NCI-H526 (cell line): ENCODE measurements at places on chromosomes 11 and 22.

GRCh38 chr11:66081505-66081904 lies 11.4 kb downstream of the PACS1 start:
- DNase-seq: peak; percentile 42

DNA sequence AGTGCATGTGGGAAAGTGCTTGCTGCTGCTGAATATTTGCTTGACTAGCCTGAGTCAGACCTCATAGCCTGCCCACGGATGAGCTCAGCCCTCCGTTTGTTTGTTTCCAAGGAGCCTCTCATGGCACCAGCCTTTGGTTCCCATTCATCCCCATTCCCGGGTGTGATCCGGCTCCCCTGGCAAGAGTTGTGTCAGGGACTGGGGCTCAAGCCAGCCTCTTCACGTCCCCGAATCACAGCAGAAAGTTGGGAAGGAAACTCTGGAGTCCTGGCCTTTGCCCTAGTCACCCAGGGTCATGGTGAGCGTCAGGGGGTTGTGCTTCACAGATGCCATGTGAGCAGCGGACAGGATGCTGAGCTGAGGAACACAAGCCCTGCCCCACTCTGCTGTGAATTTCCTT lies 13.8 kb downstream of the SEC14L3 start:
- DNase-seq: no peak

DNA sequence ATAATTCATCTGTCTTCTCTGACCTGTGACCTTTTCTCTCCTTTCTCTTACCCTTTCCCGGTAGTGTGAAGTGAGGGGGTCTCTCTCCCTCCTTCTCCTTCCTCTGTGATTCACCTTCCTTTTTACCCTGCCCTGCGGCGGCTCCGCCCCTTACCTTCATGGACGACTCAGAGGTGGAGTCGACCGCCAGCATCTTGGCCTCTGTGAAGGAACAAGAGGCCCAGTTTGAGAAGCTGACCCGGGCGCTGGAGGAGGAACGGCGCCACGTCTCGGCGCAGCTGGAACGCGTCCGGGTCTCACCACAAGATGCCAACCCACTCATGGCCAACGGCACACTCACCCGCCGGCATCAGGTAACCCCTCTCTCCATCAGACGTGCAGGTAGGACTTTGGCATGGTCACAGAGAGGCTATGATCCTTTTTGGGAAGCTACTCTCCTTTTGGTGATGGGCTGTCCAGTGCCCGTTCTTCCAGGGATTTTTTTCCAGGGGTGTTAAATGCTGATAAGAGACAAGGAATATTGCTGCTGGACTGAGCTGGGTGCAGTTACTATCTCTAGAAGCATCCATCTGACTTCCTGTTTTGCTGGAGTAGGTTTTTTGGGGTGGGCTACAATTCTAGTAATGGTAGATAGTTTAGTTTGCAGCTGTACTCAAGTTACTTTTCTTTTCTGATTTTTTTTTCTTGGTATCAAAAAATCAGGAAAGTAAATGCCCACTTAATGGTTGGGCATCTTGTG lies 29.9 kb downstream of the CTNND1 start:
- no peak for DNase-seq

DNA sequence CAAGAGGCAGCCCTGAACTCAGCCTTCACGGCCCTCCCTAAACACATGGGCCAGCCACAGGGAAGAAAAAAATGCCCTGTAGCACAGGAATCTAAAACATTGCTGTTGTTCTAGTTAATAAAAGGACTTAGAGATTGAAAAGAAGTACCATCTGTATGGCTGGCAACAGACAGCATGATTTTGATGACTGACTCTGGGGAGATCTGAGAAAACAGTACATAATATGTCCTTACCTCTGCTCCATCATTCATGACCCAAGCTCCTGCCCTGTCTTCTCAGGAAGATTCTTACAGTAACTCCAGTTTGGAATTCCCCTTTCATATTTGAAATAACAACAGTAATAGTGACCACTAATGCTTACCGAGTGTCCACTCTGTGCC lies 244.2 kb downstream of the ETS1 start:
- DNase-seq: no peak

- DNase-seq: peak; percentile 62
Observed at GRCh38 chr11:67118181-67118766, 789 bp upstream of the KDM2A start.

DNA sequence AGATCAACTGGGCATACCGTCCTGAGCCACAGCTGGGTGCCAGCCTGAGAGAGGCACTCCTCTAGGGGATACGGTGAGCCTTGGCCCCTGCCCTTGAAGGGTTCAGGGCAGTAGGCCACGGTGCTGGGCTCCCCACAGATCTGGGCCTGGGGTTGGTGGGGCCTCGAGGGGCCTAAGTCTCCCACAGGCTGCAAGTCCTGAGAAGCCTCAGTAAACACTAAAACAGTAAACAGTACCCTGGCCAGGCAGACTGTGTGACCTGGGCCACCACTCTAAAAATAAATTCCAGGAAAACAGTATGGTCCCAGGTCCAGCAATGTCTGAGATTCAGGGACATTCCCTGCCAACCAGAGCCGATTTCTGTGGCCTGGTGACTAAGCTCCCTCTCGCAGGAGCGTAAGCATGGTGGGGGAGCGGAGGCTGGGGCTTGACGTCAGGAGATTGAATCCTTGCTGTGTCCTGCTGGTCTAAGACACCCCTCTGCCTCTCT lies 2.3 kb upstream of the RHOD start:
- no peak for DNase-seq
